Stimulated activated CD4-positive, alpha-beta T cell treated with anti-CD3 and anti-CD28 coated beads, Interleukin-12 subunit alpha, Interleukin-12 subunit beta, amount 100 ng/mL, for 24 hours (primary cell): ENCODE measurements at places on chromosomes 11 and 22.

DNA sequence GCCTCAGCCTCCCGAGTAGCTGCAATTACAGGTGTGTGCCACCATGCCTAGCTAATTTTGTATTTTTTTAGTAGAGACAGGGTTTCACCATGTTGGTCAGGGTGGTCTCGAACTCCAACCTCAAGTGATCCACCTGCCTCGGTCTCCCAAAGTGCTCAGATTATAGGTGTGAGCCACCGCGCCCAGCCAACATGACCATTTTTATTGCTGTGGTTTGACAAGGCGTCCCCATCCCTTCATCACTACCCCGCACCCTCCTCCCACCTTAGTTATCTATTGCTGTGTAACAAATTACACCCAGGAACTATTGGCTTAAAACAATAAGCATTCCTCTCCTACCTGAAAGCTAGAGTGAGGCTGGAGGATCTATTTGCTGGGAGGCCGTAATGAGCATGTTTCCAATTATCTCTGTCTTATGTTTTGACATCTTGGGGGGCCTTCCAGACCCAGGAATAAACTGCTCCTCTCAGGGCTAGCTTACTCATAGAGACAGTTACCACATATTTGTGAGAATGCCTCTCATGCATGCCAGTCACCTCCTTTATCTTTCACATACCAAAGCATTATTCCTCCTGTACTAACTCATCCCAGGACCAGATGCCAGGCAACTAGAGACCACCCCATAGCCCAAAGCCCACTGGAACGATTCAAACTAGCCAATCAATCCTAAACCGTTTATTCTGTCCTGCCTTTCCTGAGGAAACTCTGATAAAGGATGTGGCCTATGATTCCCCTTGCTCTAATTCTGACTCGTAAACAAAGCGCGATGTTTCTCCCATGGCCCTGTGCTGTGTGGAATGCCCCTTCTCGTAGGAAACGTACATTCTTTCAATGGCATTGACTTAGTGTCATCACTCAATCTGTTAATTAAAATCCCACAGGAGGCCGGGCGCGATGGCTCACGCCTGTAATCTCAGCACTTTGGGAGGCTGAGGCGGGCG, 19.4 kb downstream of the SNU13 start:
- DNase-seq: no peak

DNA sequence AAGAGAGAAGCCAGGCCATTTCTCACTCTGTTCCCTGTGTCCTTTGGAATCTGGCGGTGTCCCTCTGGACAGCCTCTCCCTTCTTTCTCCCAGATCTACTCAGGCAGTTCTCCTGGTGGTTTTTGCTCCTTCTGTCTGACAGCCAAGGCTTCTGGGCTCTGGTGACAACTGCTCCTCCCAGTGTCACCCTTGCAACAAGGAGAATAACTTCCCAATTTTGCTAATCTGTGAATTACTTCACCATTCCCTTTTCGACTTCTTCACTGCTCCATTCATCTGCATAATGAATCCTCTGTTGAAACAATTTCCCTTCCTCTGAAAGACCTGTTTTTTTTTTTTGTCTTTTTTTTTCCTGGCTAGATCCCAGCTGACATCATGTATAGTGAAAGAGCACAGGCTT, 56.3 kb upstream of the PDE3B start:
- no peak for DNase-seq

DNA sequence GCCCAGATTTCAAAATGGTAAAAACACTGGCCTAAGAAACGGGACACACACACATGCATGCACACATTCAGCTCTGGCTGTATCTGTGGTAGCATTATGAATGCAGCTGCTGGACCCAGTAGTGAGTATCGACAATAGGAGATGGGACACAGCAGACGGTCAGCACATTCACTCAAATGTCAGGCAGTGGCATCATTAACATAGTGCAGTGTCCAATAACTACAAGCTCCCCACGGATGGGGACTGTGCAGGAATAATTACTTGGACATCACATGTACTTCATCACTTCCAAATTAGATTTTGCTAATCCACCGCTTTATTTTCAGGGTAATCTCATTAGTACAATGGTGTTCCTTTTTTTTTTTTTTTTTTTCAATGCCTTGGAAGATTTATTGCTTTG, 109.5 kb downstream of the FANCF start:
- no peak for DNase-seq

GRCh38 chr11:61555051-61555969, 25.6 kb downstream of the SYT7 start:
- DNase-seq: no peak

- no peak for DNase-seq
These were observed 70.5 kb downstream of the LUZP2 start for GRCh38 chr11:24567380-24567779.

GRCh38 chr11:1054143-1055108, 17.9 kb upstream of the MUC6 start:
- no peak for DNase-seq

GRCh38 chr11:83948200-83948599, 662.0 kb upstream of the CCDC90B start:
- no peak for DNase-seq

DNA sequence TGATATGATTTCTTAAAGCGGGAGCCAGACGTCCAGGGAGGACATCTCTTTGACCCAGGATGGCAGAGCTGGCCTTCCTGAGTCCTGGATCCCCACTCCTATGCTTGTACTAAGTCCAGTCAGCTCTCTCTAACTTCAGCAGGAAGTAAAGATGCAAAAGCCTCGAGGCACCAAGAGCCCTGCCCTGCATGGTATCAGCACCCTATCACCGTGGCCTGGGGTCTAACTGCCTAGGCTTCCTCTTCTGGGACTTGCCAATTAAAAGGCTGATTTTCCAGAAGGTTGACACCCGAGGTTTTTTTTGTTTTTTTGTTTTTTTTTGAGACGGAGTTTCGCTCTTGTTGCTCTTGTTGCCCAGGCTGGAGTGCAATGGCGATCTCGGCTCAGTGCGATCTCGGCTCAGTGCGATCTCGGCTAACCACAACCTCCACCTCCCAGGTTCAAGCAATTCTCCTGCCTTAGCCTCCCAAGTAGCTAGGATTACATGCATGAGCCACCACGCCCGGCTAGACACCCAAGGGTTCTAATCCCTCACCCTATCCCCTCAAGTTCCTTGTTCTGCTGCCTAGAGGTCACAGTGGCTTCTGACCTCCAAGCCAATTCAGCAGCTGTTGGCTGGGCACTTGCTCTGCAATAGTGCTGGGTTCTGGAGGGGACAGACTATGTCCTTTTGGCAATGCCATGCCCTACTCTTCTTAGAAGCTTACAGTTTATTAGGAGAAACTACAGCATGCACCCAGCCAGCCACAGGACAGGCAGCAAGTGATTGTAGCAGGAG, 50.6 kb upstream of the FTH1 start:
- no peak for DNase-seq

- no peak for DNase-seq
These were observed 99.8 kb downstream of the CEP164 start for GRCh38 chr11:117427356-117427874.

- DNase-seq: no peak
These were observed 8.9 kb downstream of the TMEM218 start for GRCh38 chr11:125102510-125102909.

DNA sequence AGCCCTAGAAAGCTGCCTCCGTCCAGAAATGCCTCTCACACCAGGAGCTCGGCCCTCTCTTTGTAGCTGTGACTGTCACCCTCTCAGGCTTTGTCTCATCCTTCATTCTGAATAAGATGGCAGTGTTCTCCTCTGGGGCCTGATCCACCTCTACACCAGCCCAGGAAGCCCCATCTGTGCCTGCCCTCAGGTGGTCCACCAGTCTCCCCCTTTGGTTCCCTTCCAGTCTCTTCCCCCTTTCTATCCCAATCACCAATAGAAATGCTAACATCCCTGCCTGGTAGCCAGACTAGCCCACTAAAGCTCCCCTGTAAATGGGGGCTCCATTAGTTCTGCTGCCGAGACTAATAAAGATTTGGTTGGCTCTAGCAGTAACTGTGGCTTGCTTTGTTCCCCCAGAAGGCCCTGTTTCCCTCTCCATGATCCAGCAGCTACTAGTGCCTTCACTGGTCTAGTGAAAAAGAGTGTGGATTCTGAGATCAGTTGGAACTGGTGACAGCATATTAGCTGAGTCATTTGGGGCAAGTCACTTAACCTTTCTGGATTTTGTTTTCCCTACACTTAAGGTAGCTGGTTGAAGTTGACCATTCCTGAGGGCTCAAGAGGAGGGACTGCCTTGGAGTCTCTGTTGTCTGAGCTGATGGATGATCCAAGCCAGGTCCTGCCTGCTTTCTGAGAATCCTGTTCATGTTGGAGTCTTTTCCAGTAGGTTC, 16.2 kb downstream of the PLEKHB1 start:
- no peak for DNase-seq

GRCh38 chr11:6576471-6577373, 26.7 kb downstream of the RRP8 start:
- no peak for DNase-seq

GRCh38 chr22:49756676-49757075, 71.0 kb downstream of the BRD1 start:
- no peak for DNase-seq

GRCh38 chr11:75560644-75561043, 1.4 kb upstream of the SERPINH1 start:
- no peak for DNase-seq

- no peak for DNase-seq
These were observed 855.6 kb downstream of the KCNA4 start for GRCh38 chr11:29161191-29161590.

DNA sequence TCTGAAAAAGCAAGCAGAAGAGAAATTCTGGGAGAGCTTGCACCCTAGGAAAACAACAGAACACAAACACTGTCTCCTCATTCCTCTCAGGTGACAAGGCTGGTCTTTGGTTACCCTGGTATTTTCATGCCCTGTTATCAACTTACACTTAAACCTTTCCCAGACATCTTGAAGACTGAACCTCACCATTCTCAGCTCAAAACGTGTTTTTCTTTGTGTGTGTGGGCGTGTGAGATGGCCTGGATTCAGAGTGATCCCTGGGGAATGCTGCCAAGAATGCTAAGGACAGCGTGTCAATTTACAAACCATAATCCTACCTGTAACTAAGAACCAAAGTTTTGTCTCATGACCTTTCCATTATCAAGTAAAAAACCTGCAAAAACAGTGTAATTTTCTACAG, 33.3 kb downstream of the ELF5 start:
- no peak for DNase-seq

DNA sequence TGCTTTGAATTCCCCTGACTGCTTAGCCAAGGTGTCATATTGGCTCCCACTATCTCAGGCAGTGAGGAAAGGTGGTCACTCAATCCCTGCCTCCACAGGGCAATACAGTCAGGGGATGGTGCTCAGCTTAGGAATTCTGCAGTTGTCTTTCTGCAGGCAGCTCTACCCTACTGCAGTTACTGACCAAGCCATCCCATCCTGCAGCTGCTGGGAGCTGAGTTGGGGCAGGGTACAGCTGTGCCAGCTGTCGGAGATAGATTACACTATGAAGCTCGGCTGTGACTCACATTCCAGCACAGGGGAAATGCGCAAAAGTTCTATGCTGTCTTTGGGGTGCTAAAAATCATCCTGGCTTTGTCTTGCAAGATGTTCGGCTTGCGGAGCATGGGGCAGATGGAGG, 4.4 kb upstream of the DAGLA start:
- DNase-seq: no peak

DNA sequence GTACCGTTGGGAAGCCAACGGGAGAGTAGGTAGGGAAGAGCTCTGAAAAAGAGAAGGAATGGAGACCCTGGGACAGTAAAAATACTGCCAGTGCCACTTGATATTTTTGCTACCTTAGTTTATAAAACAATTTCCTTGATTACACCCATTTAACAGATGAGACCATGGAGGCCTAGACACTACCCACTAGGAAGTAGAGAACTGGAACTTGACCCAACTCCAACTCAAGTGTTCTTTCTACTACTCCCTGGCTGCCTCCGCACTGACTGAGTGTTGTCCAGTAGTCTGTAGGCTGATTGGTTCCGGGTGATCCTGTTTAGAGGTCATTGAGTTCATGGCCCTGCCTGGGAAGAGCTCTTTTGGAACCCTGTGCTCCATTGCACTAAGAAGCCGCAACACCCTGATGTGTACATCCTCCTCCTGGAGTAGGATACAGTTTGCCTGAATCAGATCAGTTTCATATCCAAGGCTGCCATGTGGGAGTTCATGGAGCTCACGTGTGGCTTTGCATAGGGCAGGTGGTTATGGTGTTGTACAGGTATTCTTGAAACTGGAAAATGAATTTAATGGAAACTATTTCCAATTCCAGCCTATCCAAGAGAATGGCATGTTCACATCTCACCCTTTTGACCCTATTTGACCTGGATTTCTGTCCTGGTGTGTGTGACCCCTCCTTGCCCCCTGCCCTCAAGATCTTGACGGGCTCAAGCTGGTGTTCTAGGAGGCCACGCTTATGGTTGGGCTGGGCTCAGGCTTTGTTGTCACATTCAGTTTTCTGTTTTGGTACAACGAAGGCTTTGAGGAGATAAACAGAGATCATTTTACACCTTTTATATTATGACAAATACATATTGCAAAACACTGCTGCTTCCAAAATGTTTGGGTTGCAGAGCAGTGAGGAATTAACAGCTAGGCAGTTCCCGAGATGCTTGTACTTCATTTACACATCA, 102.2 kb upstream of the NNMT start:
- no peak for DNase-seq

DNA sequence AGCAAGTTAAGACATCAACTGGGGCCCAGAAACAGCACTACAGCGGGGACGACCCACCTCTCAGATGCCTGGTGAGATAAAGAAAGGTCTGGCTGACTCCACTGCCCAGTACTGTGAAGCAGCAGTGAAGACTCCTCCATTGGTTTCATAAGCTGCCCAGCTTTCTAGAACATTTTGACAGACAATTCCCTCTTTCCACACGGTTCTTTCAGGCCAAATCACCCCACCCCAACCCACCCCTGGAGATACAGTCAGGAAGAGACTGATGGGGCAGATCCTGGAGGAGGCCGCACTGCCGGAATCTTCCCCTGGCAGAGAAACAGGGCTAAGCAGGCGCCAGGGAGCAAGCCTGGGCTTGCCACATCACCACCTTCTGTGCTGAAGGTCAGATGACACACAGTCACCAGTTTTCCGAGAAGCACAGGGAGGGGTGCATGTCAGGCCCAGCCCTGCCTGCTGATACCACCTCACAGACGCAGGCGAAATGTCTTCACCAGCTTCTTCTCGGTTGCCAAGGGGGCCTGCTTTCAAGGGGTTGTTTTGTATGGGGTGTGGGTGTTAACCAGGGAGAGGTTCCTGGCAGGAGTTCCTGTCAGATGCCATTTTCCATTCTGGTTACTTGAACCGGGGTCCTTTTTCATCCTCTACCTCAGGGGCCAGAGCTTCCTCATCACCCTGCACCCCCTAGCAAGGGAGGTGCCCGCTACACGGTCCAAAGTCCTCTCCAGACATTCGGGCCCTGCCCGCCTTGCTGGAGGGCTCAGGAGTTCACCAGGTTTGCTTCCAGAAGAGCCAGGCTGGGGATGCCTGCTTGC, 1.4 kb upstream of the NEAT1 start:
- DNase-seq: peak; percentile 83
